ENCODE measurements at places on chromosomes 1 and 21.

GRCh38 chr1:9280015-9280860, 12.5 kb upstream of the SPSB1 start:
- DNase-seq = peak; percentile 42

- DNase-seq = no peak
Measured at GRCh38 chr1:168135921-168136708, 615 bp downstream of the GPR161 start.

DNA sequence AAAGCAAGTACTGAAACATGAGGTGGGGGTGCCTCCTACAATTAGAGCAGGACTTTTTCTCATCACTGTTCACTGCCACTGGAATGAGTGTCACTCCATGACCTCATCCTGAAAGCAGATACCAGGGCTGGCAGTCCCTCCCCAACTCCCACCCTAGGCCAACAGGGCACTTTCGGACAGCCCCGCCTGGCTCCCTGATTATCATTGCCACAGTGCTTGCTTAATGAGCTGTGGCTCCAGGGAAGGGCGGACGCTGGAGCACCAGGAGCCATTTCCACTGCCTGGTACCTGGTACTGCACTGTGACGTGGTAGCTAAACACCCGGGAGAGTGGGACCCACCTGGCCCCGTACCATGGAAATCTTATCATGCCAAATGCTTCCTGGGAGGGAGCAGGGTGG, 22.3 kb downstream of the SLC9A1 start:
- DNase-seq = no peak

GRCh38 chr1:234114648-234115307, 210.3 kb downstream of the SLC35F3 start:
- peak; percentile 20 for DNase-seq

DNA sequence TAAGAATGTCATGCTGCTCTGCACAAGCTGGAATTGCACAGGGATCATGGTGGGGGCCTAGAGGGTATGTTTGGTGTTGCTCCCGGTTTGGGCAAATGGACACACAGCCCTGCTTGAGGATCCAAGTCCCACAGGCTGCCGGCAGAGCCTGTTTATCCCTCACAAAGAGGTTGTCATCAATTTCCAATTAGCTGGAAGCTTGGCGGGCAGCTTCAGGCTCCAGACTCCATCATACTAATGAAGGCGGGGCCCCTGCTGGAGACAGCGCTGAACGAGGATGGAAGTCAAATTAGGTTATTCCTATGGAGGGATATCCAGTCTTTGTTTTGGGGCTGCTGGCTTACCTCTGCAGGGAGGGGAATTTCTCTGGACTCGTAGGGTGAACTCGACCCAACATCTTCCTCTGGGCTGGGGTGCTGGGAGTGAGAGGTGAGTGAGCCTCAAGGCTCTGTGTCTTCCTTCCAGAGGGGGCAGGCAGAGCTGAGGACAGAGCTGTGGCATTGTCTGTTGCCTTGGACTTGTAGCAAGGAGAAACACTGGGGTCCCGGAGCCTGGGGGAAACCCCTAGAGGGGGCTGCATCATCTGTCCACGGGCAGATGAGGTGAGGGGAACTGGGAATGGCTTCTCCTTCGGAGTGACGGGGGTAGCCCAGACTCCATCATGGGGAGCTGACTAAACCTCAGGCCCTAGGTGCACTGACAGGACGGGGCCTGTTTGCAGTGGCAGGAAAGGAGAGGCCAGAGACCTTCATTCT, 24.9 kb upstream of the PARP1 start:
- no peak for DNase-seq

- DNase-seq = no peak
Measured at GRCh38 chr1:99646868-99647267, 955 bp downstream of the PALMD start.

DNA sequence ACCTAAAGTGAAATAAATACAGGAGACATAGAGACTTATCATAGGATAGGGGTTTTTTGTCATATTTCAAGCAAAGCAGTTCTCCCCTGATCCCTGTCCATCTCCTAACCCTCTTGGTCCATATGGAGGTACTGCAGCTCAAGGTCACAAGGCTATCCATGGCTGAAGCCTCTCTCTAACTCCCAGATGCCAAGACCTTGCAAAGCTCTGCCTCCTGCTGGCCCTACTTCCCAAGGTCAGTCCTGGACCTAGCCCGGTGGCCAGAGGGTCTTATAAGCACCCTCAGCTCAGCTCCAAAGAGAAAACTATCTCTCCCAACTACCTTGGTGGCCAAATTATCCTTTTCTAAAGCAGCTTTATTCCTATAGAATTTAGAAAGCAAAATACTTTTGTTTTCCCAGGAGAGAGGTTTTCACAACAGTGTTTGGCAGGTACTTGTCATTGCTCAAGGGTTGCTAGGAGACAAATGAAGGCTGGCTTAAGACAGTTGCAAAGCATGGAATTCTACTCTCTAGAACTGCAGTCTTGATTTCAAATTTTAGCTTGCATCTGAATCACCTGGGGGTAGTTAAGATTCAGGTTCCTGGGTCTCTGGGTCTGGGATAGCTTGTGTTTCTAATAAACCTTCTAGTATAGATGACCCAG, 121.5 kb downstream of the XCL2 start:
- no peak for DNase-seq

GRCh38 chr21:43598416-43599120, 60.7 kb downstream of the HSF2BP start:
- no peak for DNase-seq

- DNase-seq = no peak
Measured at GRCh38 chr1:166133857-166134256, 32.9 kb downstream of the FAM78B start.

- DNase-seq = no peak
Measured at GRCh38 chr1:93328809-93329760, 16.6 kb upstream of the DR1 start.

- DNase-seq = no peak
Measured at GRCh38 chr1:91807921-91808620, 77.9 kb downstream of the TGFBR3 start.

DNA sequence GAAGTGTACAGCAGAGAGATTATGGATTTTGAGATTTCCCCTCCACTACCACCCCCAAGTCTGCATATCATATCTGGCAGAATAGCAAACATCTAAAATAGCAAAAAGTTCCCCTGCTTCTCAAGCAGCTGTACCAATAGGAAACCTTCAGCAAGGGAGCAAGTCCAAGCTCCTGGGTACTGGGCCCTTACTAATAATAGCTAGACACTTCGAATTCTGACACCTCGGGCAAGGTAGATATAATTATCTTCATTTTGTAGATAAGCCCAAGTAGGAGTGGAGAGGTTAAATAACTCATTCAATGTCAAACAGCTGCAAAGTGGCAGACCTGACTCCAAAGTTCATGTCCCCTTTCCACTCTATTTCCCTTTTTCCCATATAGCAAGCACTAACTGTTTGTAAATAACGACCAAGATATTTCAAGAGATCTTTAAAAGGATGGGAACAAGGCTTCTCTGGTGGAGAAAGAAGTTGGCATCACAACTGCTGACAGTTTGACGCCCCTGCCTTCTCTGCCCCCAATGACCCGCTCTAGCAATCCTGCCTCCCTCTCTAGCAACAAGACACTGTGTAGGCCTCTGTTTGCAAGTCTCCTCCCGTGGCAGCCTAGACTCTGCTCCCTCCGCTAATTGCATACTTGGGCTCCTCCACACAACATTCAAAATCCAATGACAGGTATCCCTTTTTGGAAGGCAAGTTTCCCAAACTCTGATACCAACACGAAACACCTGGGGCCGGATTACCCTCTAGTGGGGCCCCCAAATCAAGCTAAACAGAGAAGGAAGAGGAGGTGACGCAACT, 18.7 kb upstream of the ADAR start:
- no peak for DNase-seq

GRCh38 chr1:228043281-228043848, 36.6 kb downstream of the WNT3A start:
- DNase-seq = no peak

GRCh38 chr1:113742515-113742914, 16.8 kb downstream of the PHTF1 start:
- DNase-seq = no peak

DNA sequence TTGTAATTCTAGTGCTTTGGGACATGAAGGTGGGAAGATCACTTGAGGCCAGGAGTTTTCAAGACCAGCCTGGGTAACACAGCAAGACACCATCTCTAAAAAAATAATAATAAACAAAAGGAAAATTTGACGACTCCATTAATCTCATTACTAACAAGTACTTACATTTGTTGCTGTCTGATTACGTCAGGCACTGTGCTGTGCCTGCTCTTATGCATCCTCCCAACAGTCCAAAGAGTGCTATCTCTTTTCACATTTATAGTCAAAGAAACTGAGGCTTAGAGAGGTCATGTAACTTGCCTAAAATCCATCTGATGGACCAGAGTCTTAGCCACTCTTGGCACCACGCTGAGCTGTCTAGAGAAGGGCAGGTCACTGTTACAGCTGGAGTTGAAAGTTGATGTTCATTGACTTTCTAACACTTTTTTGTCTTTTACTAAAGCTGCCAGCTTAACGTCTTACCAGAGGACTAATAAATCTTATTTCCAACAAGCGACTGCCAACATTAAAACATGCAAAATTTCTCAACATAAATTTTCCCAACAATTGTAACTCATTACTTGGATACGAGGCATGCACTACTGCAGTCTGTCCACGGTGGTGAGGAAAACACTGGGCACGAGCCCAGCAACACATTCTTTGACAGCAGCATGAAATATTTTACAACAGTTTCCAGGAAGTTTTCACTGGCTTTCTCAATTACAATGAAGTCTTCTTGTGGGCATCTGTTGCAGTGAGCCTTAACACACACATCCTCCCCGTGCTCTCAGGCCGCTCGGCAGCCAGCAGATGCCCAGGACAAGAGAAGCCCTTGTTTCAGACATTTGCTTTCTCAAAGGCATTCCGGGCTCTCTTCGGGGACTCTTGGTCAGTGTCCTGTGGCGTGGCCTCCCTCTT, 262.9 kb upstream of the PROX1 start:
- no peak for DNase-seq

DNA sequence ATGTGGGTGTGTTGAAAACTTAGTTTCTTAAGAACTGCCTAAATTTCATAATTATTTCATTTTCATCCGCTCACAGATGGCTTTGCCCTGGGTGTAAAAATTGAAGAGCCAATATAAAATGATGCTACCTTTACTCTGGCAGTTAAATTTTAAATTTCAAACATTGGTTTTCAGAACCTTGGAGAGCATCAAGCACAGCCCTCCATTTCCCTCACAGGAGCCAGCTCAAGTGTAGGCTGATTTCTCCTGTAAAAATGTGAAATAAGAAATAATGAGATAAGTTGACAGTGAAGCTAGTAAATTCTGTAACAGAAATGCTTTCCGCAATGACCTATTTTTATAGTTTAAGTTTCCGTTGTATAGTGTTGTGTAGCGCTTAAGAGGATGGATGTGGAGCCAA, 53.9 kb upstream of the AKT3 start:
- DNase-seq = no peak

GRCh38 chr21:42063191-42063570, 7.9 kb upstream of the UMODL1 start:
- DNase-seq = peak; percentile 18

- no peak for DNase-seq
Measured at GRCh38 chr1:38055398-38055797, 8.8 kb upstream of the POU3F1 start.

- DNase-seq = no peak
Measured at GRCh38 chr1:196649990-196650389, 1.9 kb upstream of the CFH start.

- DNase-seq = no peak
Measured at GRCh38 chr1:43569175-43569574, 38.5 kb downstream of the PTPRF start.

- DNase-seq = no peak
Measured at GRCh38 chr1:75672108-75672507, 52.4 kb upstream of the ACADM start.

GRCh38 chr1:220990427-220991339, 111.4 kb downstream of the HLX start:
- no peak for DNase-seq

DNA sequence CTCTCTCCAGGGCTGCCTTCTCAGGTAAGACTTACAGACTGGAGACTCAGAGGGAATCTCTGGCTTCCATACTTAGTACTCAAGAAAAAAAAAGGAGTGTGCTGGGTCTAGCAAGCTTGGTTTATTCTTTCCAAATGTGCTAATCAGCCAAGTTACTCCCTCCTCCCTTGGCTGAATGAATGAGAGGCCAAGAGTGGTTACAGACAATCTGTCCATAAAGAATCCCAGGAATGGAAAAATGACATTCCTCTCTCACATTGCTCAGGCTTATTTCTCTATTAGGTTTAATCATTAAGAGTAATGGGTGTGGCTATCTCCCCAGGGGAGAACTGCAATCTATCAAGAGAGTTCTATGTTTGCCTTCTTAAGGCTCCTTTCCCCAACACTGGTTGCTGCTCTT, 547.3 kb upstream of the PLXNA2 start:
- DNase-seq = no peak

- DNase-seq = peak; percentile 69
Measured at GRCh38 chr1:206581571-206581981, 30.7 kb downstream of the EIF2D start.

GRCh38 chr1:209384710-209385550, 198.6 kb upstream of the CAMK1G start:
- no peak for DNase-seq

DNA sequence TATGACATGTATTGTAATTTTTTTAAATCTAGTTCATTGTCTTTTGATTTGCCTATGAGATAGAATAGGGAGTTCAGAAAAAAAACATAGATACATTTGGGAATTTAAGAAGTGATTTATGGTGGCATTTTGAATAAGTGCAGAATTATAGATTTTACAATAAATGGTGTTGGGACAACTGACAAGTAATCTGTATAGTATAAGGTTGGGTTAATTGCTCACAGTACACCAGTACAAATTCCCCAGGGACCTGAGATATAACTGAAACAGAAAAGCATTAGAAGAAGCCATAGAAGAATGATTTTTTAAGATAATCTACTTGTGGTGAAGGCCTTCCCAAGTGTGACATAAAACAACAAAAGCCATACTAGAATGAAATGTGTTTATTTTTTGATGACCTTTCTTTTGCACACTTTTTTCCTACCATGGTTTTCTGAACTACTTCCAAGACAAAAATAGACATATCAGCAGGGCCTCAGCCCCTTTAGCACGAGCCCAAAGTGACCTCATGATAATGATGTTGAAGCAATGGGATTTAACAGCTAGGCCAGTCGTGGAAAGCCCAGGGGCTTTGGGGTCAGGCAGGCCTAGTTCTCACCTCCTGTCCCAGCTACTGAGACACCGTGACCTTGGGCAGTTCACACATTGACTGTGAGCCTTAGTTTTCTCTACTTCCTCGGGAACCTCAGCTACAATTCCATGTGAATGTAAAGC, 87.4 kb downstream of the GREM2 start:
- no peak for DNase-seq

- no peak for DNase-seq
Measured at GRCh38 chr1:117237726-117238381, 27.1 kb upstream of the VTCN1 start.

DNA sequence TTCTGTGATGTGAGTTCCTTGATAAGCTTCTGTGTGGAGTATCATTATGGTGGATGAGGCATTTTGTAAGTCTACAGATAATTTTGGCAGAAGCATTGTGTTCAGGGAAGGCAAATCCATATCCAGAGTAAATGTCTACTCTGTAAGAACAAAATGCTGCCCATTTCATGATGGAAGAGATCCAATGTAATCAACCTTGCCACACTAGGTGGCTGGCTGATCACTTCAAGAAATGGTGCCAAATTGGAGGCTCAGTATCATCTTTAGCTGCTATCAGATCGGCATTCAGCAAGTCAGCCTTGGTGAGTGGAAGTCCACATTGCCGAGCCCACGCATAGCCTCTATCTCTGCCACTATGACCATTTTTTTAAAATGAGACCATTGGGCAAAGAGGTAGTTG, 565.8 kb upstream of the USP24 start:
- no peak for DNase-seq

GRCh38 chr1:224411766-224412165, 22.8 kb downstream of the WDR26 start:
- DNase-seq = no peak

Data from CD4-positive, alpha-beta T cell treated with Interleukin-15 for 4 hours (primary cell).